ENCODE measurements at places on chromosomes 6 and 20.
A peak's percentile ranks its signal among the peaks of the same experiment; 100 is the strongest.

DNA sequence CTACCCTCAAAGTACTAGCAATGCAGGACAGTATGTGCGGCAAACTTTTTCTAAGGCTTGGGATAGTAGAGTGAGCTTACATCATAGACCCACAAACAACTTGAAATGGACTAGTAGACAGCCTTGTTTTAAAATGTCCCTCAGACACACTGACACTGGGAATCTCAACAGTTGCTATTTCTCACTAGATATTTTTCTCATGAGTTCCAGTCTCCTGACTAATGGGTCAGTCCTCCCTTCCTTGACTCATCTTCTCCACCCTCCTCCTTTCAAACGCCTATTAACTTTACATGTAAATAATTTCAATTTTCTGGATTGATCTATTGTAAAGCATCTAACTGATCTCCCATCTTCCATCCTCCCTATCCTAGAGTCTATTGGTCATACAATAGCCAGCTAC, 308.3 kb upstream of the PREP start:
- no peak for DNase-seq

DNA sequence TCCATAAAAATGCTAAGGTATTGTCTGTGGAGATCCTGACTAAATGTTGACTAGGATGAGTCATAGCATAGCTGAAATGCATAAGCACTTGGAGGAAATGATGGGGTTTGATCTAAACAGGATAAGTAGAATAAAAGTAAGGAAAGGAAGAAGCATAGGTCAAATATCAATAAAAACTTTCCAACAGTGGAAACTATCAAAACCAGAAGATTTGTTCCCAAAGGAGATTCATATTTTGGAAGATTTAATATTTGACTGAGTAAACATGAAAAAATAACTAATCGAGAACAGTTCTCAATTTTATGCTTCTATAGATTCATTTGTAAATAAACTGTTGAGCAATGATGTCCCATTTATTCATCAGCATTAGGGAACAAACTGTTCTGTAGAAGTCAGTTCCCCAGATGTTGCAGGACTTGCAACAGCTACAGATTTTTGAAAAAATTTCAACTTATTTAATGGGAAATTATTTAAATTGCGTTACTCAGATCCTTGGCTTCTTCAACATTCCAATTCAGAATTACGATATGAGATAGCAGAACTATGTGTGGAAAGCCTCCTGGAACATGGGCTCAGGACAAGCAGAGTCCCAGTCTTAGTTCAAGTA, 133.7 kb upstream of the TBX18 start:
- DNase-seq: no peak

DNA sequence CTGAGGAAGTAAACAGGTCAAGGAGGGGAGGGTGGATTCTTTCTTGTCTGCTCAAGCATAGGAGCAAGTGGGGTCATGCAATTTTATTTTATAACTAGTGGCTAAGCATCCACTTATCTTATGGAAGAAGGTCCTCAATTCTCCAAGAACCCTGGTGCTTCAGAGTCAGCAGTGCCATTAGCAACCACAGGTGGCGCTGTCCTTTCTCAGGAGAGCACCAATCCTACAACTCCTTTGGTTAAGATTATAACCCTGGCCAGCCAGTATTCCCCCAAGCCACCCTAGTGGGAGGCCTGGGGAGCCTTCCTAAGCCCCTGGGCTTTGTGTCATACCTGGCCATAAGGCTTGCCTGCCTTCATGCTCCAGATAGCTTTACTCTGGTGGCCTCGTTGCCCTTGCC, 60.7 kb downstream of the PCSK2 start:
- no peak for DNase-seq

DNA sequence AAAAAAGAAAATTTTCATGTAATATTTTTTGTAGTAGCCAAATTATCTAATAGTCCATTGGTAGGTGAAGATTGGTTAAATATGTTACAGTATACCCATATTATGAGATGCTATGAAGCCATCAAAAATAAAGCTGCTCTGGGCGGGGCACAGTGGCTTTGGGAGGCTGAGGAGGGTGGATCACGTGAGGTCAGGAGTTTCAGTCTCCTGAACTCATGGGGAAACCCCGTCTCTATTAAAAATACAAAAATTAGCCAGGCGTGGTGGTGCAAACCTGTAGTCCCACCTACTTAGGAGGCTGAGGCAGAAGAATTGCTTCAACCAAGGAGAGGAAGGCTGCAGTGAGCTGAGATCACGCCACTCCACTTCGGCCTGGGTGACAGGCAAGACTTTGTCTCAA, 360.5 kb downstream of the KIF16B start:
- DNase-seq: no peak

DNA sequence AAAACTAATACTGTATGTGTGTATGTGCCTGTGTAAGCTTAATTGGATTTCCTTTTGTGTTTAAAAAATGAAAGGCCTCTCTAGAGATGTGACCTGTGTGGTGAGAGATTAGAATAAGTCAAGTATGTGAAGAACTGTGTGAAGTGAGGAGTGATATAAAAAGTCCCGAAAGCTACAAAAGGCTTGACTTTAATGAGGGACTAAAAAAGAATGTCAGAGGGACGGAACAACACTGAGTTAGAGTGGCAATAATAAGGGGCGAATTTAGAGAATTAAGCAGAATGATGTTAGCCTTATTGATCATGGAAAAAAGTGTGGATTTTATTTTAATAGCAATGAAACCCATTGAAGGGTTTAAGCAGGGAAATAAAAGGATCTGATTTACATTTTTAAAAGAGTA, 1281.2 kb upstream of the ADGRB3 start:
- DNase-seq: no peak

DNA sequence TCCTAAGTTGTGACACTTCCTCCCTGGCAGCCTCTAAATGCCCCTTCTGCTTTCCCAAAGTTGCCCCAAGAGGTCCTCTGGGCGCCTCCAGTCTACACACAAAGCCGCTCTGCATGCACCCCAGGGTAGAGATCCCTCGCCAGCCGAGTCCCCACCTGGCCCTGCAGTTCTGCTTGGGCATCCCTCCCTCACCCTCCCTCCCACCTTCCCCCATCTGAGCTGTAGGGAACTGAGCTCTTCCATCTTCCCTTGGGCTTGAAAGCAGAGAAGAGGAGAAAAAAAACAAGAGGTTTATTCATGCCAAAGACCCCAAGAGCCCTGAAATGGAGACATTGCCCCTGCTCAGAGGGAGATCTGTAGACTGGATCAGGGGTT, 5.7 kb upstream of the FGD2 start:
- no peak for DNase-seq

GRCh38 chr6:2951728-2952127, 19.6 kb downstream of the SERPINB6 start:
- DNase-seq: no peak

GRCh38 chr6:113967777-113968176, 3.2 kb downstream of the HDAC2 start:
- no peak for DNase-seq

DNA sequence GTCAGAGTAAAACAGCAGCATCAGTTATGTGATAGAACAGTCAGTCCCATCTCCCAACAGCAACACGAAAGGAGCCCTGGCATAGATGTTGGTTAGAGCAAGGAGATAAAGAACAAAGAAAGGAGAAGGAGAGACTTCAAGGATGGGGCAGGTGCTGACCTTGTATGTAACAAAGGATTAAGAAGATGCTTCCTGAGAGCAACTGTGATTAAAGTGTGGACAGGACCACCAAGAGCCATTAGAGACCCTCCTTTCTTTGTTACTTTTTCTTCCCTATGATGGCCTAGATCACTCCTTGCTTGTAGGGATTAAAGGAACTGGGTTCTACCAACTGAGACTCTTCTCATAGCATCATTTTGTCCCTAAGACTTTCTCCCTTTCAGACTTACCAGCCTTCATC, 75.2 kb upstream of the GPR6 start:
- no peak for DNase-seq

GRCh38 chr20:31560094-31560745, 44.9 kb upstream of the ID1 start:
- DNase-seq: peak; percentile 60

- no peak for DNase-seq
Observed at GRCh38 chr20:50850721-50851286, 55.9 kb downstream of the BCAS4 start.

DNA sequence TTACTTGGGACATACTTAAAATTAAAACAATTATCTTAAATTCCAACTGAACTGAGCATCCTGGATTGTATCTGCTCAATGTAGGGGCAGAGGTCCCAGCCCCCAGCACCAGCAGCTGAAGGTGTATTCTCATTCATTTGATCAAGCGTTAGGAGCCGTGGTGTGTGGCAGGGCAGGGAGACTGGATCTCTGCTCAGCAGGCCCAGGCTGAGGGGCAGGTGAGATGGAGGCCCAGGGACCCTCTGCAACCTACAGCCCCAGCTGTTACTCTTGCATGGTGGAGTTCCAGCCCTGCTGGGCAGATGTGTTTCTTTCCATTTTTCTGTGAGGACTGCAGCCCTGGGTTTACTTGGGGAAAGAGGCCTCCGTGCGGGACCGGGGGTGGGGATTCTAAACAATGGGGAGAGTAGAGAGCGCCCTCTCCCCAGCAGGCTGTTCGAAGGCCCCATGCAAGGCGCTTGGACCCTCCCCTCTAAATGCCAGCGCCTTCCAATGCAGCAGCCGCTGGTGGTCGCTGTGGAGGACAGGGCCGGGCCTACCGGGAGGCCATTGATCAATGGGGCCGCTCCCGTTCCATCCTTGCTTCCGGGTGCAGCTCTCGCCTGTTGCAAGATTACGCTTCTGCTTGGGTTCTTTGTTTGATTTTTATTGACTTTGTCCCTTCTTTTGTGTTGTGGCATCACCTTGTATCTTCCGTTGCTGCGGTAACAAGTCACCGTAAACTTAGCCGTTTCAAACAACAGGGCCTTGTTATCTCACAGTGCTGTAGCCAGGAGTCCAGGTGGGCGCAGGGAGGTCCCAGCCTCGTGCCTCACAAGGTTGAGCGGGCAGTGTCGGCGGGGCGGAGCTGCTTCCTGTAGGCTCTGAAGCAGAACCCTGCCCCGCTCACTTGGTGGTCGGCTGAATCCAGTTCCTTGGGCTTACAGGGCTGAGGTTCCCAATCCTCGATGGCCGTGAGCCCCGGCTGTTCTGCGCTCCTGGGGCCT, 134.8 kb upstream of the PHACTR3 start:
- DNase-seq: no peak

DNA sequence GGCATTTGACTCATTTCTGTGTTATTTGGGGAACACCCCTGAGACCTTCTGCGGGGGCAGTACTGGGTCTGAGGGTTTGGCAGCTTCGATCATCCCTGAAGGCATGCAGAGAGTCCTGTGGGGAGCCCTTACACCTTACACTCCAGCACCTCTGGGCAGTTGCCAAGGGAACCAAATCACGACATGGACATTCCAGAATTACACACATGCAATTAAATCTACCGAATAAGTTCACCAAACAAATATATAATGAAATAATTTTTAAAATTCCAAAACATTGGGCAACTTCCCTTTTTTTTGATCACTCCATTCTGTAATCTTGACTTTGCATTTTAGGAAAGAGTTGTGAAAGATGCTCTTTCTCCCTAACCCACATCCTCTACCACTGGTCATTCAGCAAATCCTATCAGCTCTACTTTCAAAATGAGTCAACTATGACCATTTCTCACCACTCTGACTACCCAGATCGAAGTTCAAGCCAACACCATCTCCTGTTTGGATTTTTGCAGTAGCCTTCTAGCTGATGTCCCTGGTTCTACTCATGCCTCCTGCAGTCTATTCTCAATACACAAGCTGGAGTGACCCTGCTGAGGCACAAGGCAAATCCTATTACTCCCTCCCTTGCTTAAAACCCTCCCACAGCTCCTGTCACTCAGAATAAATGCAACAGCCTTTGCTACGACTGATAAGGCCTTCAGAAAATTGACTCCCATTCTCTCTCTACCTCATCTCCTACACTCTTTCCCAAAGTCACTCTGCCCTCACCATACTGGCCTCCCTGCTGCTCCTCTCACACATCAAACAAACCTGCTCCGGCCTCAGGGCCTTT, 533.3 kb downstream of the HACE1 start:
- no peak for DNase-seq

GRCh38 chr6:34462551-34462971, 3.3 kb upstream of the PACSIN1 start:
- no peak for DNase-seq

- no peak for DNase-seq
Observed at GRCh38 chr20:38673725-38674091, 50.6 kb upstream of the SLC32A1 start.

GRCh38 chr6:93219447-93219846, 199.9 kb downstream of the EPHA7 start:
- no peak for DNase-seq

- no peak for DNase-seq
Observed at GRCh38 chr6:137728386-137729349, 138.4 kb upstream of the TNFAIP3 start.

GRCh38 chr6:1024587-1024986, 287.3 kb upstream of the FOXQ1 start:
- DNase-seq: no peak

DNA sequence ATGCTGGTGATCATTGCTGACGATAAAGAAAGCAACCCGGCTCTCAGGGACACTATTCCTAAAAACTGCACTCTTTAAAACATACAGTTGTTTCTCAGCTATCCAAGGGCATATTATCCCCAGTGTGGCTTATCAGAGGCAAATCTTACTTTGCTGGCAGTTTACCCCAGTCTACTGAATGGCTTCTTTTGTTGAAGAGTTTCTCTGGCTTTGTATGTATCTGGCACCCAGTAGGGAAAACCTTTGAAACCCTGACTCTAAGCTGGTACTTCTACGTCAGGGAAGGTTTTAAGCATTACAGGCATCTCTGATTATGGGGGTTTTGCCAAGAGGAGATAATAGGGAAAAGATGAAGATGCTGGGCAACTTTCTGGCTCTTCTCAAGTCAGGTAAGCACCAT, 637.6 kb upstream of the CHD6 start:
- no peak for DNase-seq

DNA sequence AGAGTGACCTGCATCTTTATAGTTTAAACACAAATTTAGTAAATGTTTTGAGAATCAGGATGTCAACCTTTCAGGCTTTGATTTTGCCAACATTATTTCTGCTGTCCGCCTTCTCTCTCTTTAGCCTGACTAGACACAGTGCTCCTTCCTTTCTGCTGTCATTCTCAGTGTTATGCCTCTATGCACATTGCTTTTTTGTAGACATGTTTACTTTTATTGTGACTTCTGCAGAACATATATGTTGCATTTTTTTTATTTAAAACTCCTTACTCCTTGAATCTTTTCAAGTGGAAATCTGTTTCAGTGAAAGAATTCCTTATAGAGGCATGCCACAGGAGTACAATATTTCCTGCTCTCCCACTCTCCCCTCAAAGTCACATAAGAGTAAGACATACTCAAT, 64.2 kb downstream of the LAMA4 start:
- DNase-seq: no peak

GRCh38 chr6:132751306-132751705, 6.4 kb downstream of the VNN2 start:
- DNase-seq: no peak

- DNase-seq: no peak
Observed at GRCh38 chr6:79066330-79066729, 11.7 kb downstream of the PHIP start.

Measured in activated CD4-positive, alpha-beta T cell treated with anti-CD3 and anti-CD28 coated beads for 1 hour (primary cell).